ENCODE measurements at places on chromosomes 12 and 14.

DNA sequence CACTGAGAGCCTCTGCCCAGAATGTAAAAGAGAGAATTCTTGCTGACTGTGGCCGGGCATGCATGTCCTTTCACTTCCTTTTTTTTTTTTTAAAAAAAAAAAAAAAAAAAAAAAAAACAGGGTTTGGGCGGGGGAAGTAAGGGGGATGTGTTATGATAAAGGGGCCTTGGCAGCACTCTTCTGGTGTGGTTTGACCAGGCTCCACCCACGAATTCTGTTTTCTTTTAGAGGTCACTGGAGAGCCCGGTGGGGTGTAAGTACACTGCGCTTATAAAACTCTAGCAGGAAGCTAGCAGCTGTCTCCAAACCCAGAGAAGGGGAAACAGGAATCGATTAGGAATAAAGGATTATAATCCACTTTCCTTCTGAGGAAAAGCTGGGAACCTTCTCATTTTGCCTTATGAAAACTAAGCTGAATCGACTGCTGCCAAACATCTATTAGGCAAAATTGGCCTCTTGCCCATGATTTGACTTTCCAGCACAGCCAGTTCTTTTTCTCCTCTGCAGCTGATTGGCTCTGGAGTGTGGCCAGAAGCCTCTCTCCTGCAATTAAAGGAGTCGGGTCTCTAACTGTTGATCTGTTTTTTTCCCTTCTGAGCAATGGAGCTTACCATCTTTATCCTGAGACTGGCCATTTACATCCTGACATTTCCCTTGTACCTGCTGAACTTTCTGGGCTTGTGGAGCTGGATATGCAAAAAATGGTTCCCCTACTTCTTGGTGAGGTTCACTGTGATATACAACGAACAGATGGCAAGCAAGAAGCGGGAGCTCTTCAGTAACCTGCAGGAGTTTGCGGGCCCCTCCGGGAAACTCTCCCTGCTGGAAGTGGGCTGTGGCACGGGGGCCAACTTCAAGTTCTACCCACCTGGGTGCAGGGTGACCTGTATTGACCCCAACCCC lies 27.7 kb upstream of the HIGD1C start:
- no peak for DNase-seq

DNA sequence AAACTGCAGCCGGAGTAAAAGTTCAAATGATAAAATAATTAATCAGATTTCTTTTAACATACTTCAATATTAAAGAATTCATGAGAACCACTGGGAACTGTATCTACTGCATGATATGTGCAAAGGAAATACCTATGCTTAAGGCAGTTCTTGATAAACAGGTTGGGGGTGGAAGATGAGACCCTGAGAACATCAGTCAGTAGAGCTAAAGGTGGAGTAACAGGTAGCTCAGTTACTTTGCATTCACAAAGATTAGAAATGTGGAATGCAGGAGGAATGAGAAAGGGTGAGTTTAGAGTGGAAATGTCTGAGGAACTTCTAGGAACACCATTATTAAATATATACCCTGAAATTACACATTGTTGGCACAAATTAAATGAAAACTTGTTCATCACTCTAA lies 78.6 kb downstream of the COX16 start:
- no peak for DNase-seq

GRCh38 chr12:57216014-57216911 lies at the start of gene NXPH4:
Gene NXPH4, plus strand, starts transcription at chr12:57216794. Its CDS starts 176 bp downstream, at chr12:57216970.
- DNase-seq = no peak

GRCh38 chr12:68780731-68781130 lies 27.2 kb upstream of the MDM2 start:
- DNase-seq = no peak

- DNase-seq = peak; percentile 69
These were observed at the start of gene PRKCH for GRCh38 chr14:61321385-61322010. Gene PRKCH, plus strand, starts transcription at chr14:61321579. Its CDS starts 523 bp downstream, at chr14:61322102.

GRCh38 chr12:7788294-7788660 lies 925 bp upstream of the NANOG start:
- no peak for DNase-seq

- DNase-seq = no peak
These were observed 357.2 kb downstream of the SEC23A start for GRCh38 chr14:38745861-38746260.

- DNase-seq = no peak
These were observed 27.2 kb downstream of the PROX2 start for GRCh38 chr14:74848768-74849167.

DNA sequence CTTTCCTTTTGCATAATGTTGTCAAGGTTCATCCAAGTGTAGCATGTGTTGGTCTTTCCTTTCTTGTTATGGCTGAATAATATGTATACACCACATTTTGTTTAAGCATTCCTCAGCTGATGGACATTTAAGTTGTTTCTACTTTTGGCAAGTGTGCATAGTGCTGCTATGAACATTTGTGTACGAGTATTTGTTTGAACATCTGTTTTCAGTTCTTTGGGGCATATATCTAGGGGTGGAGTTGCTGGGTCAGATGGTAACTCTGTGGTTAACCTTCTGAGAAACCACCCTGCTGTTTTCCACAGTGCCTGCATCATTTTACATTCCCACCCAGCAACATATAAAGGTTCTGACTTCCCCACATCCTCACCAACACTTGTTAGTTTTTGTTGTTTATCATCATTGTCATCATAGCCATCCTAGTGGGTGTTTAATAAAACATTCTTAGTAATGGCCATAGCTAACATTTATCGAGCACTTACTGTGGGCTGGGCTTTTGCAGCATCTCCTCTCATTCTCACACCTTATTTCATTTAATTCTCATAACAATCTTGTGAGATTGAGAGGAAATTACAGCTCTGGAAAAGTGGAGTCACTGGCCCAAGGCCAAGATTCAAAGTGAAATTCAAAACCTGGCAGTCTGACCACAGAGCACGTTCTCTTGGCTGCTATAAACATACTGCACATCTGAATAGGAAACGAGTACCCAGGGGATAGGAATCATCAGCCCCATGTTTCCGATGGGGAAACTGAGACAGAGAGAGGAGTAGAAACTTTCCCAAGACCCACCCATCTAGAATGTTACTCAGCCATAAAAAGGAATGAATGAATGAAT lies 193.6 kb downstream of the KSR2 start:
- no peak for DNase-seq

DNA sequence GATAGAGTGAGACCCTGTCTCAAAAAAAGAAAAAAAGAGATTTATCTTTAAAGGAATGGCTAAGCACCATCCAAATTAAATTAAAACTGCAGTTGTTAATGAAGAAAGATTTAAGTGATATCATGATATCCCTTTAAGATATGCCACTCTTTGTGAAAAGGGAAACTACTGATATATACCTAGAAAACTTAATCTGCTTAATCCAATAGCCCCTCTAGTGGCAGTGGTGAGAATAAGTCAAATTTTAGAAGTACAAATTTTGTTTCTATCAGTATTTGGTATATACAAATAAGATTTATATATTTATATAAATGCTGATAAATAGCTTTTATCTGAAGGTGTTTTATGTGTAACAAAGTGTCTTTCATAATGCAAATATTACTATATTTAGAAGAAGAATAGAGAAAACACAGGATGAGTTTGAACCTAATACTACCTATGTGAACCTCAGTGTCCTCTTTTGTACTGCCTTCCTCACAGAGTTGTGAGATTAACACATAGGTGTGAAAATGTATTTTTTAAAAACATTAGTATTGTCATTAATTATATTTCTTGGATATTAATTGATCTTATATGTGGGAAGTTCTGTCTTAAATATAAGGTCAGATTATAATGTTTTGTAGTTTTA lies 51.4 kb upstream of the GARIN2 start:
- DNase-seq = no peak

GRCh38 chr12:74489543-74489942 lies 48.1 kb upstream of the ATXN7L3B start:
- DNase-seq = no peak

DNA sequence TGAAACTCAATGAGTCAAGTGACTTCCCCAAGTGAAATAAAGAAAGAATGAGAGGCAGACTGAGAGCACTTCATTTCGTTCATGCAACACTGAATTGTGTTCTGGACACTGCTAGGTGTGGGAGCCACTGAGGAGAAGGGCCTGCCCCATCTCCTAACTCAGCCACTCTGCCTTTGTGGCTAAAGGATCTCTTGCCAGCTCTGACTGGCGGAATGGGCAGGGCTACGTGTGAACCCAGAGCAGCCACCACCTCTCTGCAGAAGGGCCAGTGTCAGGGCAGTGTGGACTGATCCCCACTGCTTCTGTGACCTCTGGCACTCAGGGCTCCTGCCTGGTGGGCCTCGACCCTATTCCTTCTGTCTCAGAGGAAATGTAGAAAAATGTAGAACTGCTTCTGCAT lies 46.5 kb upstream of the GZMB start:
- no peak for DNase-seq

DNA sequence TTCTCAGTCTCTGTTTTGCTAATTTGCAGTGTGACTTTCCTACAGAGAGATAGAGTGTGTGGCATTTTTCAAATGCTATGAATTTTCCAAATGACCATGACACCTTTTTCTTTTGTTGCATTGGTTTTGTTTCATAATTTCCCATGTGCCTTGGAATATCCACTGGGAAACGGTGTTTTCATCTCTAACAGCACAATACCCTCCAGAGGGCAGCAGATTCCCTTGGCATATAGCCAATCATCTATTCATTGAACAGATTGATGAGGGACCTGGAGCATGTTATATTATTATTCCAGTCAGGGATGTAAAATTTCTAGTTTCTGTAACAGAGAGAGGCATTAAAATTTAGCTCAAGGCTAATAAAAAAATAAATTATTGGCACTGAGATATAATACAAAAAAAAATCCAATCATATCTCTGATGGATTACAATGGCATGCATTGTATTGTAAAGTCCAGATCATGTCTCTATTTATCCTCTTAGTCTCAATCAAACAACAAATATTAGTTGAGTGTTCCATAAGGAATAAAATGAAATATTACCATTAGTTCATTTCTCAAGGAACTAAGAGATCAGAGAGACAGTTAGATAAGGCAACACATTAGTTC lies 29.6 kb upstream of the NTN4 start:
- DNase-seq = no peak

DNA sequence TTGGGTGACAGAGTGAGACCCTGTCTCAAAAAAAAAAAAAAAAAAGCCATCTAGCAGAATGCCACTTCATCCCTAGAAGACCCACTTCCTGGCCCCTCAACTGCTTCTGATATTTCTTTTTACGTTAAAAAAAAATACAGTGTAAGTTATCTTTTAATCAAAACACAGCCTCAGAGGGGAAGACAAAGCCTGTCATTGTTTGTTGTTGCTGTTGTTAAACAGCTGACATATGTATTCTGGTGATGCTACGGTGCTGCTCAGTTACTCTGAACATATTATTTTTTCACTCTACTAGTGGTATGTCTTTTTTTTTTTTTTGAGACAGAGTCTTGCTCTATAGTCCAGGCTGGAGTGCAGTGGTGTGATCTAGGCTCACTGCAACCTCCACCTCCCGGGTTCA lies 75.4 kb downstream of the PAPLN start:
- DNase-seq = no peak

GRCh38 chr12:54593725-54594124 lies 5.3 kb upstream of the PPP1R1A start:
- no peak for DNase-seq

DNA sequence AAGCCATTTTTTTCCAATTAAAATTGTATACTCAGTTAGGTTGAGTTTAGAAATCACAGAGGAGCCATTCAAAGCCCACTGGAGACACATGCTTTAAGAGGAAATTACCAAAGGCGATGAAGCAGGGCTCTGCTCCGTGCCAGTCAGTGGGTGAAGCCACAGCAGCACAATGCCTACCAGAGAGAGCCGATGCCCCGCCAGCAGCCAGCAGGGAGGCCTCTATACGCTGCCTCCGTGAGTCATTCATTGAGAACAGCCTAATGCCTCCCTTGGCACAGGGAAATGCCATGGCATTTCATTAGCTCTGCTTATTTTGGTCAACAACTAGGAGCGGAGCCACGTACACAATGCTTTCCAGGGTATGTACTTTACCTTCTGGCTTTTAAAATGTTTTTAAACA lies 197.8 kb upstream of the FRMD6 start:
- no peak for DNase-seq

DNA sequence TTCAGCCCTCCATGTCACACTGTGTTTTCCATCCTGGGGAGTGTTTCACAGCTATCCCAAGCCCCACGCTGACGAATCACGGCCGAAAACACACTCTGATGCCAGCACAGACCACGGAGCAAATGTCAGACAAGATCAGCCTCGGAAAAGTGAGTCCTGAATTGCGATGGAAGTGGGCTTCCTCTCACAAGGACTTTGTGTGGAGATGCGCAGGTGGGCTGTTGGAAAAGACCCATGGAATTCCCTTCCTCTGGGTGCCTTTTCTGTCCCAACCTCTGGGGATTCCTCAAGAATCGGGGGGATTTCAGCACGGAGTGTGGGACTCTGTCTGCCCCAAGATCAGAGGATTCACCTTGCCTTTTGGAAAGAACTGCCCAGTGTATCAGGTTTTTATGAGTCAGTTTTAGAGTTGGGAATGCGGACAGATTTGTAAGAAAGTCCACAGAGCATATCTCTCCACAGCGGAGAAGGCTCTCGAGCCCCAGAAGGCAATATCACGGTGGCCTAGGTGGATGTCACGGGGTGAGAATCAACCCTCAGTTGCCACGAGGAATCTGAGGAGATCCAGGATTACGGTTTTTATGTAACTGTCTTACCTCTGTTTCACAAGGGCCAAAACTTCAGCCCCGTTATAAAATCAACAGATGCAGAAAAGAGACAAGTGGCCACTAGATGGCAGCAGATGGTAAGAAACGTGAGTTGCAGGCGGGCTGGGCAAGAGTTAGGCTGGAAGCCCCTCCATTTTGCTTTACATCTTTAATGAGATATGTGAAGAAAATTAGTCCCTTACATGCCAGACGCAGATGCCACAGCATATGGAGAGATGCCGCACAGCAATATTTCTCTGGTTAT lies 201.9 kb downstream of the DAD1 start:
- DNase-seq = no peak

- DNase-seq = no peak
These were observed 160.1 kb downstream of the EPS8 start for GRCh38 chr12:15629108-15629507.

DNA sequence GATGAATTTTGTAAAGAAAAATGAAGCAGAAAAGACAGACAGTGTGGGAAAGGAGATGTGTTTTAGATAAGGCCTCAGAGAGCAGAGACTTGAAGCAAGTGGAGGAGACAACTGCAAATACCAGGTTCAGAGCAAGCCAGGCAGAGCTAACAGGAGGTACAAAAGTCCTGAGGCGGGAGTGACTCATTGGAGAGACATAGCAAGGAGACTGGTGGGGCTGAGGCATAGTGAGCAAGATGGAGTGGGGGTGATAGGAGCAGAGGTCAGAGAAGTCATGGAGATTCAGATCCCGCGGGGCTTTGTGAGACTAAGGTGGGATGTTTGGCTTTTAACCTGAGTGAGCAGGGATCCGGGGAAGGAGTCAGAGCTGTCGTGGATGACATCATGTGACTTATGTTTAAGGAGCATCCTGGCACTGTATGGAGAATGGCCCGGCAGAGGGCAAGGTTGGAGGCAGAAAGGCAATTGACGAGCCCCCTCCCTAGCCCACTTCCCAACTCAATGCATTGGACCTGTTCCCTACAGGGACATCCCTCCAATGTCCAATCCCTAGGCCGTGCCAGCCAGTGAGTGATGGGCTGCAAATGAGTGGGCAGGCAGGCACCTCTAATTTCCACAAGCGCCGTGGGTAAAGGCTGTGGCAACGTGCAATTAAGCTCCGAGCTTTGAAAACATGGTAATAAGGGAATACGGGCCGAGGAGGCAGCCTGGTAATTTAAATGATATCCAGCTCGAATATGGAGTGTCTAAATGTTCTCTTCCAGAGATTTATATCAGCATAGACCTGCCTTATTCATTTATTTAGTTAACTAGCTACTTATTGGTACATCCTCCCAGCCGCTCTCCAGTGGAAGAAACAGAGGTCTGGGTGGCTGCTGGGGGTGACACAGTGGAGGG lies 206.8 kb upstream of the LHX5 start:
- no peak for DNase-seq

All from stimulated activated CD8-positive, alpha-beta memory T cell treated with anti-CD3 and anti-CD28 coated beads, Interleukin-12 subunit alpha, Interleukin-12 subunit beta, amount 100 ng/mL, for 1 hour (primary cell).